Liver (tissue), 10 donors: ENCODE measurements at places on chromosomes 12 and 14.

- no peak within 1 kb of the TSS for H3K4me3 ChIP-seq
- no peak for DNase-seq
- H3K27ac ChIP-seq = no peak within 1 kb of the TSS
- H3K27me3 ChIP-seq = no peaks in the 10 kb centered on the region
- H3K4me1 ChIP-seq = peaks cover 18% of the 10 kb centered on the region
Observed at GRCh38 chr12:49094160-49094974, at the start of gene DHH. DHH (minus strand) TSS chr12:49094801; CDS start chr12:49094512, 289 bp downstream.

- no peak overlapping the region for H3K27ac ChIP-seq
- H3K36me3 ChIP-seq = no peaks in the 10 kb centered on the region
- no peak overlapping the region for H3K4me3 ChIP-seq
- no peak for DNase-seq
- no peaks in the 10 kb centered on the region for H3K4me1 ChIP-seq
Observed at GRCh38 chr14:36454599-36455240, 65.3 kb downstream of the NKX2-1 start.

DNA sequence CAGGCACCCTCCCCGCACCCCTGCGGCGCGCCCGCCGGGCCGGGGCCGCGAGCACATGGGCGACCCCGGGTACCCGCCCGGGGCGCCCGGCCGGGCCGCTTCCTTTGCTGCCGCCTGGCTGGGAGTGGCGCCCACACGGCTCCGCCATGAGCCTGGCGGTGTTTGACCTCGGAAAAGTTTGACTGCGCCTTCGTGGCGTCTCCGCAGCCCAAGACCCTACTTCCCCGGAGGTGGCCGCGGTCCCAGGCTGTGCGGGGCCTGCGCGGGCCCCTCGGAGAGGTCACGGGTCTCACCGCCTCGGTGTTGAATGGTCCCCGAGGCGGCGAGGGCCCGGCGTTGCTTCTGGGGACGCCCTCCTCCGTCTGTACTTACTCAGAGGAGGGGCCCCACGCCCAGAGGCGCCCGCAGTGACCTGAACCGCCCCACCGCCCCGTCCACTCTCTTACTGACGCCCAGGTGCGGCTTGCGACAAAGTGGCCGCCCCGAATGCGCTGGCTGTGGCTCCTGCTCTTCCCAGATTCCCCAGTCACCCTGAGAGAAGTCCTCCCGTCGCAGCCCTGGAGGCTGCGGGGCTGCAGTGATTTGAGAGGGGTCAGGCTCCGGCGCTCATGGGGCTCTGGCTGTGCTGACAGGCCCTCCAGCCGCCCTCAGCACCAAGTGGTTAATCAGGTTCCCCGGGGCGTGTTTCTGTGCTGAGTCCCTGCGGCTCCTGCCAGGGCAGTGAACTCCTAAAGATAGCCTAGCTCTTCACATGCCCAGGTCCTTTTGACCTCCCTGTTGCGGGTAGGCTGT lies 5.8 kb downstream of the KMT5A start:
- no peaks in the 10 kb centered on the region for H3K27me3 ChIP-seq
- peak; percentile 57 for DNase-seq
- peak overlapping the region; percentile 60 for H3K4me3 ChIP-seq
- peaks cover 16% of the 10 kb centered on the region for H3K4me1 ChIP-seq
- H3K36me3 ChIP-seq = peaks cover 16% of the 10 kb centered on the region

GRCh38 chr12:6567112-6567670 lies 900 bp downstream of the NOP2 start:
- H3K36me3 ChIP-seq = peaks cover 24% of the 10 kb centered on the region
- peaks cover 7% of the 10 kb centered on the region for H3K4me1 ChIP-seq
- H3K4me3 ChIP-seq = peak overlapping the region; percentile 73
- no peaks in the 10 kb centered on the region for H3K27me3 ChIP-seq
- no peak for DNase-seq

DNA sequence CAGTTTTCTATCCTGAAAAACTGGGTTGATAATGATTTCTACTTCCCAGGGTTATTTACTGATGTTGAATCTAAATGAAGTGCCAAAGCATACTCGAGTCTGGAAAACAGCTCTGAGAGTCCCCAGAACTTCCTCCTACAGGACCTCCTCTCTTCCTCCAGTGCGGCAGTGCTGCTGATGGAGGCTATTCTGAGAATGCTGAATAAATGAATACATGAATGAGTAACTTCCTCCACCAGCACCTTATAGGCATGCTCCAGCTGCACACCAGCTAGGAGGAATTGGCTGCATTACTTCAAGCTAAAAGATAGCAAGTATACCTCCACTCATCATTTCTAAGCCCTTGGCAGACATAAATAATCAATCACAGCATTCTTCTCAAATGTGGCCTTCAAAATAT lies 448.8 kb upstream of the CCDC196 start:
- H3K27ac ChIP-seq = no peak overlapping the region
- no peaks in the 10 kb centered on the region for H3K36me3 ChIP-seq
- no peaks in the 10 kb centered on the region for H3K4me1 ChIP-seq
- no peaks in the 10 kb centered on the region for H3K27me3 ChIP-seq
- no peak for DNase-seq
- no peak overlapping the region for H3K4me3 ChIP-seq

DNA sequence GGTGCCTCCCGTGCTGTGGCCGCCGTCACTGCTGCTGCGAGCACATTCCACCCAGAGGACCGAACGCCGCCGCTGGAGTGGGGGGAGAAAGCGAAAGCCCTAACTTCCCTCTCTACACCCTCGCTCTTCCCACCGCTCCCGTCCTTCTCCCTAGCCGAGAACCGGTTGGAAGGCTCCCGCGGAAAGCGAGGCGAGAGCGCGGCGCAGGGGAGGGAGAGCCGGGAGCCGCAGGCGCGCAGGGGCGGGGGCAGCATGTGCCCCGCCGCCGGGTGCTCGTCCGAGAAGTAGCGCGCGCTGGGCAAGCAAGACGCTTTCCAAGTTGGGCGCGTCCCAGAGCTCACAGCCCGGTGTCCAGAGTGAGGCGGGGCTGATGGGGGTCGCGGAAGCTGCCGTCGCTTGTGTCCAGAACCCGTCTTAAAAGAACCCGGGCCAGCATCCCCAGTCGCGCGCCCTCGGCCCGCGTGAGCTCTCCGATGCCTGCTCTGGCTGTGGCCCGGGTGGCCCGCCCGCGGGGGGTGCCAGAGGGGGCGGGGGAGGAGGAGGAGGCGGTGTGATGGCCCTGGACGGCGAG lies at the start of gene TRHDE:
Gene TRHDE, plus strand, starts transcription at position 280 of the 571 bp plus-strand sequence. Its CDS starts 274 bp downstream, at position 554.
- H3K4me3 ChIP-seq = peak within 1 kb of the TSS; percentile 75
- DNase-seq = no peak
- peaks cover 30% of the 10 kb centered on the region for H3K4me1 ChIP-seq
- peaks cover 2% of the 10 kb centered on the region for H3K27me3 ChIP-seq
- H3K27ac ChIP-seq = peak within 1 kb of the TSS; percentile 43
- no peaks in the 10 kb centered on the region for H3K36me3 ChIP-seq

DNA sequence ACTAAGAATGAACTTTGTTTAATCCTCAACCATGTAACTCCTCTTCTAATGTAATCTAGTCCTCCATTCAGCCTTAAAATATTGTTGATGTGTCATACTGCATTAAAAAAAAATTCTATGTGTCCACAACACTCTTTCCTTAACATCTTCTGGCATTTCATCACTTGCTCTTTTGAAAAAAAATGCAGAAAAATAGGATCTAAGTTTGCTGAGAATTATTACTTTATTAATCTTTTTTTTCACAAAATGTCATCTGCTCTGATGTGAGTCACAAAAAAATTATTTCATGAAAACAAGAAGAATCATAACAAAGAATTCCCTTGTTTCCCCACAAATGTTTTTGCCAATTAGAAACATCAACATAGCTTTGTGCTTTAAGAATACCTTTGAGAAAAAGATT lies 410.1 kb upstream of the MGAT4C start:
- no peak overlapping the region for H3K4me3 ChIP-seq
- no peaks in the 10 kb centered on the region for H3K36me3 ChIP-seq
- H3K27me3 ChIP-seq = no peaks in the 10 kb centered on the region
- no peaks in the 10 kb centered on the region for H3K4me1 ChIP-seq

GRCh38 chr14:74511966-74512830 lies 18.6 kb downstream of the ISCA2 start:
- DNase-seq = no peak
- no peak overlapping the region for H3K27ac ChIP-seq
- H3K36me3 ChIP-seq = no peaks in the 10 kb centered on the region
- H3K4me1 ChIP-seq = no peaks in the 10 kb centered on the region
- no peaks in the 10 kb centered on the region for H3K27me3 ChIP-seq

GRCh38 chr14:104819361-104819781 lies 18.5 kb downstream of the ZBTB42 start:
- no peak overlapping the region for H3K4me3 ChIP-seq
- no peak overlapping the region for H3K27ac ChIP-seq
- no peak for DNase-seq
- no peaks in the 10 kb centered on the region for H3K27me3 ChIP-seq
- H3K36me3 ChIP-seq = no peaks in the 10 kb centered on the region
- peaks cover 1% of the 10 kb centered on the region for H3K4me1 ChIP-seq

DNA sequence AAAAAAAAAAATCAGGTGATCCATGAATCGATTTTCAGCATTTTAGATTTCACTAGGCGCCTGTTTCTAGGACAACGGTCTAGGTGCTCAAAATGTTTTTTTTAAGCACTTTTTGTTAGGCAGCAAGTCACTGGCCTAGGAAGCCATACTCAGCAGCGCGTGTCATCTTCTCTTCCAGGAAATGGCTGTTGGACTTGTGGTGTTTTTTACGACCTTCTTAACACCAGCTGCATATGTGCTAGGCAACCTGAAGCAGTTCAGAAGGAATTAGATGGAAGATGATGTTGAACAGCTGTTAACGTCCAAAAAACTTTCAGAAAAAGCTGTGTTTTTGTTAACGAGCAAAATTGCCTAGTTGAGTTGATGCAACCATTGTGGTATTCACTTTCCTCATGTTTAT lies 868 bp downstream of the COX8C start:
- no peak overlapping the region for H3K27ac ChIP-seq
- H3K36me3 ChIP-seq = no peaks in the 10 kb centered on the region
- H3K4me1 ChIP-seq = no peaks in the 10 kb centered on the region
- H3K4me3 ChIP-seq = no peak overlapping the region

GRCh38 chr14:51185754-51186153 lies 54.3 kb upstream of the TMX1 start:
- no peaks in the 10 kb centered on the region for H3K4me1 ChIP-seq
- H3K36me3 ChIP-seq = no peaks in the 10 kb centered on the region
- H3K4me3 ChIP-seq = no peak overlapping the region

DNA sequence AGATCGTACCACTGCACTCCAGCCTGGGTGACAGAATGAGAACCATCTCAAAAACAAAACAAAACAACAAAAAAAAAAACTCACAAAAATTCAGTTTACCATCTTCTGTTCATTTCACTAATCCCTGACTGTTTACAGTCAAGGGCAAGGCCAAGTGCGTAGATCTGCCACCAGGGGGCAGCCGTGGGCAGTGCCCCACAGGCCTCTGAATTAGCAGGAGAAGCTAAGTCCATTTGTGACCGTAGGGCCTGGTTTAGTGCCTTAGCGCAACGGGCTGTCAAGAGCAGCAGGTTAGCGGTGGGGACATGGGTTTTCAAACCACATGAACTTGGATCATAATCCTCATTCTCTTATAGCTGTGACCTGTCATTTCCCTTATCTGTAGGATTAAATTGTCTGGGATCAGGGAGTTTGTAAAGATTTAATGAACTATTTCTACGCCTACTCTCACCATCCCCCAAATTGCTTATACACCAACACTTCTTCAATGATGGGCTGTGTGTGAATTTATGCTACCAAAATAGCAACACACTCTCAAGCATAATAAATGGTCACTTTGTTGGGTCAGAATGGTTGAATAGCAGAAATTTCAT lies 49.0 kb downstream of the KCTD10 start:
- H3K4me3 ChIP-seq = no peak overlapping the region
- H3K4me1 ChIP-seq = no peaks in the 10 kb centered on the region
- no peaks in the 10 kb centered on the region for H3K36me3 ChIP-seq
- no peak overlapping the region for H3K27ac ChIP-seq
- H3K27me3 ChIP-seq = no peaks in the 10 kb centered on the region
- peak; percentile 80 for DNase-seq

- no peak overlapping the region for H3K27ac ChIP-seq
- H3K27me3 ChIP-seq = no peaks in the 10 kb centered on the region
- H3K36me3 ChIP-seq = no peaks in the 10 kb centered on the region
- H3K4me1 ChIP-seq = peaks cover 5% of the 10 kb centered on the region
- no peak for DNase-seq
Observed at GRCh38 chr14:32259368-32260013, 56.4 kb upstream of the RNU6-8 start.

GRCh38 chr12:71795901-71796300 lies 41.2 kb downstream of the RAB21 start:
- no peaks in the 10 kb centered on the region for H3K27me3 ChIP-seq
- H3K4me3 ChIP-seq = no peak overlapping the region
- H3K27ac ChIP-seq = no peak overlapping the region
- no peaks in the 10 kb centered on the region for H3K4me1 ChIP-seq
- no peak for DNase-seq
- H3K36me3 ChIP-seq = no peaks in the 10 kb centered on the region

GRCh38 chr12:14310866-14311265 lies 54.6 kb upstream of the ATF7IP start:
- no peaks in the 10 kb centered on the region for H3K4me1 ChIP-seq
- no peak for DNase-seq
- no peak overlapping the region for H3K4me3 ChIP-seq
- no peak overlapping the region for H3K27ac ChIP-seq

- no peak for DNase-seq
- H3K27ac ChIP-seq = no peak overlapping the region
- peaks cover 9% of the 10 kb centered on the region for H3K4me1 ChIP-seq
- no peak overlapping the region for H3K4me3 ChIP-seq
- no peaks in the 10 kb centered on the region for H3K36me3 ChIP-seq
Observed at GRCh38 chr12:62848418-62848817, 86.5 kb downstream of the PPM1H start.

DNA sequence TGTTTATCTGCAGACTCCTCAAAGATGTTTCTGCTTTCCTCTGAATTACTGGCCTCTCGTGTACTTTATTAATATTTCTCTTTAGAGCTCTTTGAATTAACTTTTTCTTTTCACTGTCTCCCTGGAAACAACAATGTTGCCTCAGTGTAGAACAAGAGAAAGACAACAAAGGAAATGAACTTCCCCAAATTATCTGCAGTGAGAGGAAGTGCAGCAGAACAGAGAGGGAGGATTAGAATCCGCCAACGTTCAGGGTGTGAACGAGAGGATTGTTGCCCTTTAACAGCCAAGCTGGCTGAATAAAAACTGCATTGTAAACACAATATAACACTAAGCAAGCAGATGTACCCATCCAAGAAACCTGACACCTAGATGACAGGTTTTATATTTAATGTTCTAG lies 375.9 kb downstream of the GALC start:
- H3K27ac ChIP-seq = no peak overlapping the region
- H3K4me3 ChIP-seq = no peak overlapping the region
- no peaks in the 10 kb centered on the region for H3K36me3 ChIP-seq
- no peaks in the 10 kb centered on the region for H3K4me1 ChIP-seq

DNA sequence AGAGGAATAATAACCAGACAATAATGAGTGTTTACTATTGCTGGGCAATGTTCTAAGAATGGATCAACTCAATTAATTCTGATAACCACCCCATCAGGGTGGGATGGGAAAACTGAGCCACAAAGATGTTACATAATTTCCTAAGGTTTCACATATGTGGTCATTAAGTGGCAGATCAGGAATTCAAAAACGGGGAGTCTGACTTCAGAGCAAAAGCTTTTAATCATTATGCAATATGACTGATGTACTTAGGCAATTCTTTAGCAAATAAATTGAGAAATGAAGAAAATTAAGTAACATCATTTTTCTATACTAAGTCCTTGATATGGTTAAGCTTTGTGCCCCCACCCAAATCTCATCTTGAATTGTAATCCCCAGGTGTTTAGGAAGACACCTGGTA lies 53.4 kb downstream of the PLCZ1 start:
- no peak for DNase-seq
- peaks cover 3% of the 10 kb centered on the region for H3K4me1 ChIP-seq
- H3K27me3 ChIP-seq = no peaks in the 10 kb centered on the region
- H3K27ac ChIP-seq = no peak overlapping the region
